ENCODE measurements at places on chromosomes 7 and 10.

GRCh38 chr7:71601851-71602250, 469.9 kb downstream of the GALNT17 start:
- DNase-seq, result no peak

GRCh38 chr7:68288144-68288593, 1291.5 kb downstream of the TYW1 start:
- DNase-seq, result no peak

GRCh38 chr10:29588629-29589421, 45.9 kb downstream of the SVIL start:
- DNase-seq, result peak; percentile 98

DNA sequence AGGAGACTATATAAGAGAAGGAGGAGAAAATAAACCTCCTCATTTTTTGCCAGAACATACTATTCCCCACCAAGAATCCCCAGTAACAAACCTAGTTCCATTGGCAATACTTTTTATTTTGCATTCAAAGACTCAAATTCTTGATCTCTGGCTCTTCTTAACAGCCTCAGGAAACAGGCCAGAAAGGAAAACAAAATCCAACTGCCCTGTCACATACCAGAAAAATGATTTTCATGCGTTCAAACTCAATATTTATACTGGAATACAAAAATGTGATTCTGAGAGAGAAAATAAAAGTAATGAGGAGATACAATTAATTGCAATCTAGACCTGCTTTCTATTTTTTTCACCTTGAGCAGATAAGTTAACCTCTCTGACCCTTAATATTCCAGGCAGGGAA, 435.9 kb upstream of the AUTS2 start:
- no peak for DNase-seq

DNA sequence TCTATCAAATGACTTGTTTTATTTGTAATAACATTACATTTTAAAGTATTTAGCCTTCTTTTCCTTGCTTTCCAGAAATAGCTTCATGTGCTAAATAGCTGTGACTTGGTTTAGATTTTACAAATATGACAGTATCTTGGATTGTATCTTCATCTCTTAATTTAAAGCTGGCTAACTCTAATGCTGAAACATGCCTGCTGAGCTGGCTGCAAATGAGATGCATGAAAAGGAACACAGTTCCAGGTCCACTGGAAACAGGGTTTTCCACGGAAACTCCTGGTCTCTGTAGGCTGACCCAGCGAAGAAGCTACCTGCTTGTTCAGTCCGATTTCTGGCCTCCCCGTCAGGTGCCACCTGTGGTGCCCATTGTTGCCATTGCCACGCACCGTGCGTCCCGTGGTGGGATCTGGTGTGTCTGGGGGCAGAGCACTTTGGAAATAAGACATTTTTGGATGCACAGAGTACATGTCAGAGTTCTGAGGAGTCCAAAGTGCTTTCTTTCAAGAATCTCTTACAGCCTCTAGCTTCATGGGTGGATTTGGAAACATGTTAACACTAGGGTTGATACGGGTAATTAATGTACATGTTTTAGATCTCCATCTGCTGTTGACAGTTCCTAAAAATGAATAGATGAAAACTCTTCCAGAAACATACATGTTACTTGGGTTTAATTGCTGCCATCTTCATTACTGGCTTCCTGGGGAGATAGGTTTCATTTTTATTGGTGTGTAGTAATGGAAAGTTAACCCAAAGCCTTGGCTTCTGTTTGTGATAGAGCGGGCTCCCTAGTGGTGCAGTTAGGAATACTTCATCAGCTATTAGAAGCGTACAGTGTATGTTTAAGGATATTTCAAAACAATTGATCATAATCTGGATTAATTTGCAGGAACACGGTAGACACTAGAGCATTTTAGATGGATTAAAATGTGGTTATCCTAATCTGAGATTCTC, 45.0 kb downstream of the SHH start:
- DNase-seq, result no peak

DNA sequence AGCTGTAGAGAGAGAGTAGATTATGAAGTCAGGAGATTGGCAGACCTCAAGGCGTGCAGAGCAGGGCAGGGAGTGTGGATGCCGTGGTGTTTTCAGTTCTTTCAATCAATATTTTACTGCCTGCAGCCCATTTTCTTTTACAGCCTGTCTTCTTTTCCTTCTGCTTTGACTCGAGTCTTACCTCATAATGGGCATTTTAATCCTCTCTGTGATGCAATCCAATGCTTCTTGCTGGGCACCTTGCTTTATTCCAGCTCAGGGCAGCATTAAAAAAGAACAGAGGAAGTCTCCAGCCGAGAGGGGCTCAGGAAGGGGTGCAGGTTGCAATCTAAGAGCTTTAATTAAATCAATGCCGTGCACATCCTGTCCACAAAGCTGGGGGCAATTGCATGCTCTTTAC, 839.0 kb downstream of the LRMDA start:
- no peak for DNase-seq

DNA sequence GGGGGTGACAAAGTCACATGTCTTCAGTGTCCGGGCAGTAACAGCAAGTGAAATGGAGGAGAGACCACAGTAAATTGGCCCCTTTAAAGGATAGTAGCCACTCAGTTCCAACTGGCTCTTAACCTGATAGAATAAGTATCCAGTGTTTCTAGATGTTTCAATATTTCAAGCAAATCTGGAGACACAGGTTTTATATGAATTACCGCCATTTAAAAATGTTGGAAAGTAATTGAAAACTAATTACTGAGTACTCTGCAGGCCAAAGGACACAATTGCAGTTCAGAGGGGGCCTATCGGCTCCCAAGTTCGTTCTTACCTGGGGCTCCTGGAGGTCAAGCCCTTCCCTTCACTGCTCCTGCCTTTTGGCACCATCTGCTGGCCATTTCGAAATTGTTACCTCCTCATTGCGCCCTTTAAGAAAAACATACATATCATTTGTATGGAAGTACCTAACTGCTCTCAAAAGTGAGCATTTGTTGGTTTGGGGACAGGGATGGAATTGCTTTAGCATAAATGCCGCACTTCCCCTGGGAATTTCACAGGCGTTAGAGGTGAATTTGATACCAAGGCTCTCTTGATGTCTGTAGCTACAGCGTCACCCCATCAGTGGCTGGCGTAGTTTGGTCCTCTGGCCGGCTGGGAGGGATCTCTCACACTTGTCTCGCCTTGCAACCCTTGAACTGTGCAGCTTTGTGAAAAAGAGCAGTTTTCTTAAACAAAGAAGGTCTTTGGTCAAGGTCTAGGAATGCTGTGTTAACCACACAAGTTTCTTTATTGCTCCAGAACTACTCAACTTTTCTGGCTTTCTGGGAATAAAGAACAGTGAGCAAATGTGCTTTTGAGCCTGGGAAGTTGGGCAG, 220.0 kb downstream of the ARHGAP21 start:
- DNase-seq, result peak; percentile 43

- DNase-seq, result no peak
Observed at GRCh38 chr7:135386776-135387175, 123.1 kb downstream of the CNOT4 start.

DNA sequence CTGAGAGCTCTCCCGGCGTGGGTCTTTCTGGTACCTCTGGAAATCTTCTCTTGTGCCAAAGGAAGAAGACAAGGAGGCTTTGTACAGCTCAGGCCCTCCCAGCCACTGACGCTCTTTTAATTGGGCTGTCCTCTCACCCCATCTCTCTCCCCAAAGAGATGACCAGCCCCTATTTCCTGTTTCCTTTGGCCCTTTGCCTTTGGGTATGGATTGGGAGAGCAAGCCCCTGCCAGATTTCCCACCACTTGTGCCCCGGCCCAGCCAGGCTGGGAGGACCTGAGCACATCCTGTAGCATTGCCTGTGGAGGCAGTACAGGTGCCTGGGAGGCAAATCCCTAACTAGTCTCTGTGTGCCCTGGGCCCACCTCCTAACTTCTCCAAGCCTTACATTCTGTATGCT, 5.7 kb upstream of the PLAC9 start:
- DNase-seq, result no peak

DNA sequence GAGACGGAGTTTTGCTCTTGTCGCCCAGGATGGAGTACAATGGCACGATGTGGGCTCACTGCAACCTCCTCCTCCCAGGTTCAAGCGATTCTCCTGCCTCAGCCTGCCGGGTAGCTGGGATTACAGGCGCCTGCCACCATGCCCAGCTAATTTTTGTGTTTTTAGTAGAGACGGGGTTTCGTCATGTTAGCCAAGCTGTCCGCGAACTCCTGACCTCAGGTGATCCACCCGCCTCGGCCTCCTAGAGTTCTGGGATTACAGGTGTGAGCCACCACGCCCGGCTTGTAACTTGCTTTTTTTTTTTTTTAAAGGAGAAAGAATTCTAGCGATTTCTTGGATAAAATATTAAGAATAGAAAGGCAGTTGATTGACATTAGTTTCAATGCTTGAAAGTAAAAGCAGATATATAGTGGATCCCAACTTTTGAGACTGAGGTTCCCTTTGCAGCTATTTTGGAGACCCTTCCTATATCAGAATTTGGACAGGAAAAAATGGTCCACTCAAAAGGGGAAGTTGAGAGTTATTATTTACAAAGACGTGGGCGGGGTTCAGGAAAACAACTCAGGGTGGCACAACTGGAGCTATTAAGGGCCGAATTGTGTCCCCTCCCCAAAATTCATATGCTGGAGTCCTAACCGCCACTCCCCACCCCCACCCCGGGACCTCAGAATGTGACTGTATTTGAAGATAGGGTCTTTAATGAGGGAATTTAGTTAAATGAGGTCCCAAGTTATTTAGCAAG, 1.3 kb upstream of the ERCC6 start:
- DNase-seq, result no peak
